ENCODE measurements at places on chromosomes 6 and 20. TPM values are rescaled to one million over a fixed set of nuclear protein-coding genes. Genes with fewer than 3 reads are reported as not detected.

DLK2 gene
- total RNA-seq = 0.50 TPM

ZC2HC1B gene
- not detected for total RNA-seq

LGSN gene
- total RNA-seq = 0.19 TPM

LY6G6C gene
- not detected for total RNA-seq

COL19A1 gene
- total RNA-seq = 1.1 TPM

ULBP2 gene
- 1.3 TPM for total RNA-seq

WFDC12 gene
- total RNA-seq = 1.4 TPM

GNAS-AS1 gene
- 0.88 TPM for total RNA-seq

TRIM31 gene
- total RNA-seq = 0.22 TPM

PLTP gene
- 345 TPM for total RNA-seq

MLIP gene
- 2.4 TPM for total RNA-seq

MYB gene
- total RNA-seq = 1.3 TPM

ADGRF5 gene
- 51.7 TPM for total RNA-seq

SKIC2 gene
- total RNA-seq = 67.8 TPM
